AG04450 (cell line): ENCODE measurements at places on chromosomes 4 and X. TPM values are rescaled to one million over a fixed set of nuclear protein-coding genes. Genes with fewer than 3 reads are reported as not detected.

REELD1 gene
- not detected in 2 replicates for polyA plus RNA-seq

ATP2B3 gene
- 0.01 TPM in 1 of 2 replicates, not detected in the other for polyA plus RNA-seq

FAM236D gene
- not detected in 2 replicates for polyA plus RNA-seq

FAT4 gene
- 15.4 and 18.0 TPM in 2 replicates for polyA plus RNA-seq

MAGEA11 gene
- polyA plus RNA-seq, result not detected in 2 replicates

SULT1B1 gene
- not detected in 2 replicates for polyA plus RNA-seq

UGT2B17 gene
- not detected in 2 replicates for polyA plus RNA-seq

SPON2 gene
- 132 and 190 TPM in 2 replicates for polyA plus RNA-seq
